Glutamatergic neuron (in vitro differentiated cells): ENCODE measurements at places on chromosomes 7 and 10.

DNA sequence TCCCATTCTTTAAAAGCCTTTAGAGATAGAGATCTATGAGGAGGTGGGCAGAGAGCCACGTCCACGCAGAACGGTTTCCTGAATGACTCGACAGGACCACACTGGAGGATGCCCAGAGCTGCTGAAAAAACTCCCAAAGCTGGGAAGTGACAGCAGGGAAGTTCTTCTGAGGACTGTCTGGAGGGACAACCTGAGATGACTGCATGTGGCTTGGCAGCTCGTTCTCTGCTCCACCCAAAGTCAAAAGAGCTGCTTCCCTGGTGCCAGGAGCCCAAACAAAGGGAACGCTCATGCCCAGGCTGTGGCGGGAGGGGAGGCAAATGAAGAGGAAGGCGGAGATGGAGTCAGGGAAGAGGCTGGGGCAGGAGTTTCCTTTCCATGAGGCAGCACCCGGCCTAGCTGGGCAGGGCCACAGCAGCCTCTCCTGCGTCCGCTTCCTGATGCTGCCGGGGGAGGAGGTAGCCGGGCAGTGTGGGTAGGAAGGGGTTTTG is 95.4 kb downstream of the CCDC3 start:
- no peak for DNase-seq

DNA sequence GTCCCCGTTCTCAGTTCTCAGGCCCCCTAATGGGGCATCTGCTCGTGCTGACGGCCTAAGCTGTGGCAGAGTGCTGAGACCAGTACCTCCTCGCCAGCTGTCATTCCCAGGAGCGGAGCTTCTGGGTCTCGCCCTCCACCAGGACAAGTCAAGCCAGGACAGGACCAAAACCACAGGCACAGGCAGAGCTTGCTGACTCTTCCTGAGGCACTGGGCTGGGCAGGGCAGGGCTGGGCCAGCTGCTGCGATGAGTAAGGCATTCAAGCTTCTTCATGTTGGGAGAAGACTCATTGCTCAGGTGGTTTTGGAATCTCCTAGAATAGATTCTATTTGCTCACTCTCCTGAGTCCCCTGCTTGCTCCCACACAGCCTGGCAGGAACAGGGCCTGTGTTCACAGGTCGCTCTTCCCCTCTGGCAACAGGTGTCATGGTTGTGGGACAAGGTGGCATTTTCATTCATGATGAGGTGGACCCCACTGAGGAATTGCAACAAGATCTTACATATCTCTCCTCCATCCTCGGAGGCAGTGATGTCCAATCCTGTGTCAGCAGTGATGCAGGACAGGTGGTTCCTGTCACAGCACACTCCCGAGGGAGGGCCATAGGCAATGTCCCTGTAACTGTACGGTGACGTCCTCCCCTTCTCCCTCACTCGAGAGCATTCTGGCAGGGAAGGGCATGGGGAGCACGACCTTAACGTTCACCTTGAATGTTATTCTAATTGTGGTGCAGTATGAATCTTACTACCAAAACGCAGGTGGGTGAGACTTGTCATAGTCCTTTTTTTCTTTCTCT is 17.0 kb upstream of the SH3PXD2A start:
- DNase-seq: no peak

DNA sequence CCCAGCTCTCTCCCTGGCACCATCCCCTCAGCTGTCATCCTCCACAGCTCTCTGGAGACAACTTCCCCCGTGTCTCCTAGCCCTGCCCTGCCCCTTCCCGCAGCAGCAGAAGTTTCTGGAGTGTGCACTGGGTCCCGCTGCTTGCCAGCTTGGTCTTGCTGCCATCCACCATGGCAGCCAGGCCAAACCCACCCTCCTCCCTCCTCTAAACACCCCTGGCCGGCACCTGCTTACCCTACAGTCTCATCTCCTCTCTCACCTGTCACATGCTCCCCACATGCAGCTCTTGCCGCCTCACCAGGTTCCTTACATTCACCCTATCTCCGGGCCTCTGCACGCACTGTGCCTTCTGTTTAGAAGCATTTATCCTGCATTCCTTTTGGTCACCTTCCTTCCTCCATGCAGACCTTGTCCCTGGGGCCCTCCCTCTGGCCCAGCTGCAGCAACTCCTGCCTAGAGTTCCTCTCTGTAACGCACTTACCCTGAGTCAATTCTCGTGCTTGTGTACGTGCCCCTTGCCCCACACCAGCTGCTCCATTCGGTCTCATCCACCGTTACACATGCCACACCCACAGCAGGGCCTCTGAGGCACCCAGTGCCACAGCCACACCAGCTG is 93.9 kb upstream of the RET start:
- peak; percentile 7 for DNase-seq

GRCh38 chr7:15628876-15629275 is 57.6 kb downstream of the MEOX2 start:
- no peak for DNase-seq

DNA sequence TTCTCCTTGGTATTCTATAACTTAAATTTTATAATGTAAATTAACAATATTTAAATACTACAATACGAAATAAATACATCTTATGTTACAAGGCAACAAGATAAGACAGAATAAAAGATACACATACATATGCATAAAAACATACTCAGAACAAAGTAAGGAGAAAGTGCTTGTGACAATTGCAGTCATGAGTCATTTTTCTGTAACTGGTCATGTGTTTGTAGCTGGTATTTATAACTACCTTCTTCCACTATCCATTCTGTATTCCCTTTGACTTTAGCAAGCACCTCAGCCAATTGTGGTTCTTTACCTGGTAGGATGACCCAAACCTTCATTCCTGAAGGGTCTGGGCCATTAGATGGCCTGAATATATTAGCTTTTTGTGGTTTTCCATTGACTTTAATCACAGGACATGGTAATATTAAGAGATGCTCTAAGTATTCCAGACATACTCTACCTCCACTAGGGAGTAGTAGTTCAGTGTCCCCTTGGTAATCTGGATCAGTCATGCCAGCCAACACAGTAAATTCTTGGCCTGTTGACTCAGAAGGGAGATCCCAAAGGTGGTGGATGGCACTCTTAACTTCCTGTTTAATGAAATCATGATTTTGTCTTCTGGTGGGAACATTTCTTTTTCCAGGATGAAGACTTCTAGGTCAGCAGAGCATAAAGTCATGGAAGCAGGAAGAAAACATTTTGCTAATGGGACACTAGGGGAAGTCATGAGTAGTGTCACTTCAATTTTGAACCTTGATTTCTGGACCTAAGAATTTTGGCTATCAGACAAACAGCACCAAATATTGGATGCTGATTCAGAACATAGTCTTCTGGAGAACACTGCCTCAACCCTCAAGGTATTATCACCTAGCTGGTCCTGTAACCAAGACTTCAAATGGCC is 733.7 kb upstream of the IGFBP3 start:
- DNase-seq: no peak

GRCh38 chr7:47505312-47506007 is 76.5 kb downstream of the TNS3 start:
- no peak for DNase-seq

DNA sequence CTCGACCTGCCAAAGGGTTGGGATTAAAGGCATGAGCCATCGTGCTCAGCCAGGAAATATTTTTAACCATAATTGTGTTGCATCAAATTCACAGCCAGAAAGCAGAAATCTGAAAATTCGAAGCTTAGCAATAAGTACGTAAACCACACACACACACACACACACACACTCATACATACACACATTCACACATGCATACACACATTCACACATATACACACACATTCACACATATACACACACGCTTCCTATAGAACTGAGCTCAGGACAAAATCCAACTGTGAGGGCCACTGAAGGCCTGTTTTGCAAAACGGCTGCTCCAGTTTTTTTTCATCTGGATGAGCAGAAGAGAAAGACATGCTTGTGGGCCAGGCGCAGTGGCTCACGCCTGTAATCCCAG is 25.0 kb upstream of the GTF2I start:
- no peak for DNase-seq

- no peak for DNase-seq
Observed at GRCh38 chr10:31136930-31137885, 105.5 kb upstream of the ZNF438 start.

GRCh38 chr7:42981601-42982000 is 49.4 kb downstream of the MRPL32 start:
- DNase-seq: no peak

GRCh38 chr10:13712837-13713581 is 126.2 kb downstream of the PRPF18 start:
- DNase-seq: no peak

DNA sequence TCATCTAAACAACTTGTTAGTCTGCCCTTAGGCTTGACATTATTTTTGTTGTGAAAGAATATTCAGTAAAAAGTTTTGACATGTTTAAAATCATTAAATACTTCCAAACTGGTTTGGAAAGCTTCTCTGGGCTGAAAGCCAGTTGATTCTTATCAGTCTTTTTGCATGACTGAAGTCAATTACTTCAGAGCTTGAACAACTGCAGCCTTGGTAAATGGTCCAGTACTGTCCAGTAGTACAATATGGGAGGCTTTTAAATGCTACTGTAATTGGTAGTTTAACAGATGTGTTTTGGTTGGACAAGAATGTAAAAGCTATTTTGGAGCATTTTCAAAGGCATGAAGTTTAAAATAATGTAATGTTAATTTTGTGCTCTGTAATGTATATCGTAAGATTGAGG is 103.4 kb downstream of the SDK1 start:
- DNase-seq: no peak

DNA sequence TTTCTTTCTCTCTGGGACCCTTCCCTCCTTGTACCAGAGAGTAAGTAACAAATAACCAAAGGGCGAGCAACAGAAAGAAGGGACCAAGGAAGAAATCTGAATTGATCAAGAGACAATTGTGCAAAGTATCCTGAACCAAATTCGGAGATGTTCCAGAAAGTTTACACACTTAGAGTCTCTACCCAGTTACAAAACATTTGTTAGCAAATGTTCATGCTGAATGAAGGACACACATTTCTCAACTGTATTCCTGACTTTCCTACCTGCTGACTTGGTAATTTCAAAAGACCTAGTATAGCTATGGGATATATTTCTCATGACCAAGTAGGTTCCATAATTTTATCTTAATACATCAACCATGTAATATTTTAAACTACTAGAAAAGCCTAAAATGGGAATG is 37.4 kb downstream of the LYZL1 start:
- no peak for DNase-seq

DNA sequence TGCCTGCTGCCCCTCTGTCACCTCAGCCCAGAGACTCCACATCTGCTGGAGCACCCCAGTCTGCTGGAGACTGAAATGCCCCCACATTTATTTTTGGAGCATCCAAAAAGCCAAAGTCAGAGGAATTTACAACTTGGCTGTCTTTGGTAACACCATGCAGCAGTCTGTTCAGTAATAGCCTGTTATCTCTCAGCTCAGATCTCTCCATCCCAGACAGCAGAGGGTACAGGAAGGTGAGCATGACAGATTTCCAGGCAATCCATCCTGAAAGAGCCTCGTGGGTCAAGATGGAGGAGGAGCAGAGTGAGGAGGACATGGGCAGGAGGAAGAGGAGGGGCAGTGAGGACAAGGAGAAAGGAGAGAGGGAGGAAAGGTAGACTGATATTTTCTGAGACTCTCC is 55.9 kb downstream of the GRID1 start:
- no peak for DNase-seq

- DNase-seq: no peak
Observed at GRCh38 chr10:43308515-43308914, 41.6 kb upstream of the RASGEF1A start.

- DNase-seq: peak; percentile 61
Observed at GRCh38 chr7:14786314-14786895, 116.1 kb downstream of the DGKB start.

DNA sequence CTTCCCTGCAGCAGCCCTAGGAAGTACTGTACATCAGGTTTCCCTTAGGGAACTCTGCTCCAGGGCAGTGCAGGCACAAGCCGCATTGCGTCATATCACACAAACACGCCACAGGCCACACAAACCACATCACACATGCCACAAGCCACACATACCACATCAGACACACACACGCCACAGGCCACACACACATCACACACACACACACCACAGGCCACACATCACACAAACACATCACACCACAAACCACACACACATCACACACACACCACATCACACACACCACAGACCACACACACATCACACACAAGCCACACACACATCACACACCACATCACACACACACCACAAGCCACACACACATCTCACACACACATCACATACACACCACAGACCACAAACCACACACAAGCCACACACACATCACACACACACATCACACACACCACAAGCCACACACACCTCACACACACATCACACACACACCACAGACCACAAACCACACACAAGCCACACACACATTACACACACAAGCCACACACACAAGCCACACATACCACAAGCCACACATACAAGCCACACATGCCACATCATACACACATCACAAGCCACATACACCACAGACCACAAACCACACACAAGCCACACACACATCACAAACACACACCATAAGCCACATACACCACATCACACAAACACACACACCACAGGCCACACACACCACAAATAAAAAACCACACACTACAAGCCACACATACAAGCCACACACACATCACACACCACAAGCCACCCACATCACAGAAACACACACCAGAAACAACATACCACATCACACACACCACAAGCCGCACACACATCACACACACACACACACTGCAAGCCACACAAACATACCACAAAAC is 53.4 kb downstream of the TMEM209 start:
- DNase-seq: no peak

DNA sequence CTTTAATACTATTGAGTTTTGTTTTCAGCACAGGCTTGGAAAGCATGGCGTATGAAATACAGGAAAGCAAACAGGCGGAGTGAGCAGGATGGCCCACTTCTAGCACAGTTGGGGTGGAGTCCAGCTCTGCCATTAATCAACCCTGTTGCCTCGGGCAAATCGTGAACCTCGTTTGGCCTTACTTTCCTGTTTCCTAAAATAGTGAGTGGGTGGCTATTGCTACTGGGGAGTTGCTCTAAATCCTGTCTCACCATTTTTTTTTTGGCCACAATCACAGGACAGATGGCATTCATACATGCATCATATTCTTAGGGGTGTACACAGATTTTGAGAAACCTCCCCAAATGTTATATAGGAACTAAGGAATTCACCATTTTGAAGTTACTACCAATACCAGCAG is 157.8 kb downstream of the ANLN start:
- DNase-seq: no peak

DNA sequence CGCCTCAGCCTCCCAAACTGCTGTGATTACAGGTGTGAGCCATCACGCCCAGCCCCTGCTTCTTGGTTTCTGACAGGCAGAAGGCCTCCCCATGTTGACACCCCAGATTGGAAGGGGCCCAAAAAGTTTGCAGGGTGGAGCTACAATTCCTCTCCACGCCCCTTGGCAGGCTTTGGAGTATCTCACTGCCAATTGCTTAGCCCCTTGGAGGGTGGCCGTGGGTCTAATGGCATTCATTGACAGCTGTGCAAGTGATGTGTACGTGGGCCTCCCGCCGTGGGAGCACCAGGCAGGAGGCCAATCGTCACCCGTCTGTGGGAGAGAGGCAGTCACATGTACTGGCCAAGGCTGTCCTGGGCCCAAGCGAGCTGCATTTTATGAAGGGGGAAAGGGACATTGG is 73.7 kb upstream of the PPIF start:
- no peak for DNase-seq

- no peak for DNase-seq
Observed at GRCh38 chr10:31404640-31405039, 85.6 kb downstream of the ZEB1 start.

GRCh38 chr10:119445311-119445934 is 97.1 kb downstream of the RGS10 start:
- DNase-seq: peak; percentile 90
